Hindlimb muscle (tissue), 1 donor: ENCODE measurements at places on chromosomes 11 and 22.
A peak's percentile ranks its signal among the peaks of the same experiment; 100 is the strongest.

GRCh38 chr11:87600938-87601337 lies 563.2 kb downstream of the TMEM135 start:
- DNase-seq, result no peak

DNA sequence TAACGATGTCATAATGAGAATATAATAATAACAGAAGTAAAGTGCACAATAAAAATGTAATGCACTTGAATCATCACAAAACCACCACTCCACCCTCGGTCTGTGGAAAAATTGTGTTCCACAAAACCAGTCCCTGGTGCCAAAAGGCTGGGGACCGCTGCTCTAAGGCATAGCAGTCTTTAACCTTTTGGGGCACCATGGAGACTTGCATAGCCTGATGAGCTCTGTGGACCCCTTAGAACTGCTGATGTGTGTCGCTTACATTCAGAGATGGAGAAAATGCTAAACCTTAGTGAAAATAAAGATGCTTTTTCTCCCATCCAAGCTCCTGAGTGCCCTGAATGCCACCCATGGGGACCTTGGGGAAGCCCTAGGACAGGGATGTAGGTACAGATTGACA lies 87.6 kb upstream of the SEPTIN5 start:
- no peak for DNase-seq

- peak; percentile 7 for DNase-seq
These were observed 30.0 kb upstream of the MMP7 start for GRCh38 chr11:102560555-102561011.

GRCh38 chr11:50187220-50187619 lies 154.5 kb downstream of the OR4C45 start:
- no peak for DNase-seq

DNA sequence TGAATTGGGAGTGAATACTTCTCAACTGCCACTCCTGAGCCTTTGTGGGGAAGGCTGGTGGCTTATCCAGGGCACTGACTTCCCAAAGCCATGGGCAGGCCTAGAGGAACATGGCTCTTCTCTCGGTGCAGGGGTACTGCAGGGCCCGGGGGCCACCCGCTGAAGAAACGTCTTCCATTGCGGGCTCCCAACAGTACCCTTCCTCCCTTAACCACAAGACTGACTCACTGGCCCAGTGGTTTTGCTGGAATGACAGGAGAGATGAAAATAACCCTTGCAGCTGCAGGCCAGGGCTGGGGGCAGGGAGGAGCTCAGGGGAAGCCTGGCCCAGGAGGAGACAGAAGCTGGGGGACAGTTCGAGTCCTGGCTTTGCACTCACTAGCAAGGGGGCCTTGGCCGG lies 13.5 kb downstream of the TXN2 start:
- no peak for DNase-seq

- no peak for DNase-seq
These were observed 43.0 kb downstream of the THAP12 start for GRCh38 chr11:76337923-76338322.

DNA sequence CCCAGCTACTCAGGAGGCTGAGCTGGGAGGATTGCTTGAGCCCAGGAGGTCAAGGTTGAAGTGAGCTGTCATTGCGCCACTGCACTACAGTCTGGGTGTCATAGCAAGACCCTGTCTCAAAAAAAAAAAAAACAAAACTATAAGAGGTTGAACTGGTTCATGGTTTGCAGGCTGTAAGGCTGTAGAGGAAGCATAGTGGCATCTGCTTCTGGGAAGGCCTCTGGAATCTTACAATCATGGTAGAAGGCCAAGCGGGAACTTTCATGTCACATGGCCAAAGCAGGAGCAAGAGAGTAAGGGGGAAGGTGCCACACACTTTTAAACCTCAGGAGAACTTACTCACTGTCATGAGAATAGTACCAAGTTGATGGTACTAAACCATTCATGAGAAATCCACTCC lies 109.6 kb downstream of the SWAP70 start:
- no peak for DNase-seq

DNA sequence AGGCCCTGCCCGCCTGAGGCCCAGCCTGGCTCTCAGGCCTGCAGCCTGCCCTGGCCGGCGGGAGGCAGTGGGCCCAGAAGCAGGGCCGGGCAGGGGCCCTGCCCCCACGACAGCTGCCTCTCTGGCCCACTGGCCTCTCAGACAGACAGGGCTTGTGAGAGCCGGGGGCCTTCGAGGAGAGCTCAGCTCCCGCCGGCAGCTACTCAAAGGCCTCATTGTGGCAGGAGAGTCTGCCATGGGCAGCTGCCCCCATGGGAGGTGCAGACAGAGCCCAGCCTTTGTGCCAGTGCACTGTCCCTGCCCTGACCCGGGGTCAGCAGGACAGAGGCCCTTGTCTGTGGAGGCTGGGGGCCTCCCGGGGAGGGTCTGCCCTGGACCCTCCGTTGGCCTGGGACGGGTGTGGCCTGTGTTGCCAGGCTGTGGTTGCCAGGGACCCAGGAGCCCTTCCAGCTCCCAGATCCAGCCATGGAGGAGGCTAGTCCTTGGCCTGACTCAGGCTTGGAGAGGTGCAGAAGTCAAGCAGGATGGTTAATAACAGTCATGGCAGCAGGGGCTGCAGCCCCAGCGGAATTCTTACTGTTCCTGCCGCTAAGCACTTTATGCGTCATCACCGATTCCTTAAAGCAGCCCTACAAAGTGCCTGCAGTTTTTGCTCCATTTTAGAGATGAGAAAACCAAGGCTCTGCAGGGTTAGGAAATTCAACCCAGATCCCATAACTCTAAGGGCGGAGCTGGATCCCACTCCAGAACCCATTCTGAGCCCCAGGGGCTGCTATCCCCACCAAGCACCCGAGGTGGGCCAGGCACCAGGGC lies 12.5 kb downstream of the FLRT1 start:
- no peak for DNase-seq

DNA sequence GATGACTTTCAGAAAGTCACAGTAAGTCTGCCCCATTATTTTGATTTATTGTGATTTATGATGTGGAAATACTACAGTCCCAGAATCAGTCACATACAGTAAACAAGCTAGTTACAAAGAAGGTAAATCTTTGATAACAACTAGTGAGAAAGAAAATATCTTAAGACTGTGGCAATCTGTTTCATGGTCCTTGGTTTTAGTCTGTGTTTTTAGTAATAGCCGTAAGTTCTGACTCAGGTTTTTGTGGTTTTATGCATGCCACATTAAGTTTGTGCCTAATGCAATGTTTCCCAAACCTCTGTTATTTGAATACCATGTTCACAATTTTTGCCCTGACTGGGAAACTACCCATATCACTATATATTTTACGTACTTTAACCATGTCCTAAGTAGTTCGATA lies 6.7 kb downstream of the CEP295 start:
- DNase-seq, result no peak

GRCh38 chr11:119764108-119764868 lies 35.3 kb upstream of the NECTIN1 start:
- peak; percentile 48 for DNase-seq

DNA sequence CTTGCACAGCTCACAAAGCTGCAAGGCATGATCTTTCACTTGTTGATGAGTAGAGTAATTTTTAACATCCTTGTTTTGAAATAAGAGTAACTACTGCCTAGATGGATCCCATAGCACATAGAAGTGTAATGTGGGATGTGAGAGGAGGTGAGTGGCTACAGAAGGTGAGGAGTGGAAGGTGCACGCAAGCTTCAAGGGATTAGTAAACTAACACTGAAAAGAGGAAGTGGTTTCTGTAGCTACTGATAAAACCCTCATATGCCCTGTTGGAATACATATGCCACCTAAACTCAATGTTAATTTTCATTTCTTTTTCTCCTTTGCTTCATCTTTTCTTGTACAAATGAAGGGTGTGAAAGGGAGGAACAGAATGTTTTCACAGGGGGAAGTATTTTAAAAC lies 22.0 kb upstream of the CTSC start:
- no peak for DNase-seq

DNA sequence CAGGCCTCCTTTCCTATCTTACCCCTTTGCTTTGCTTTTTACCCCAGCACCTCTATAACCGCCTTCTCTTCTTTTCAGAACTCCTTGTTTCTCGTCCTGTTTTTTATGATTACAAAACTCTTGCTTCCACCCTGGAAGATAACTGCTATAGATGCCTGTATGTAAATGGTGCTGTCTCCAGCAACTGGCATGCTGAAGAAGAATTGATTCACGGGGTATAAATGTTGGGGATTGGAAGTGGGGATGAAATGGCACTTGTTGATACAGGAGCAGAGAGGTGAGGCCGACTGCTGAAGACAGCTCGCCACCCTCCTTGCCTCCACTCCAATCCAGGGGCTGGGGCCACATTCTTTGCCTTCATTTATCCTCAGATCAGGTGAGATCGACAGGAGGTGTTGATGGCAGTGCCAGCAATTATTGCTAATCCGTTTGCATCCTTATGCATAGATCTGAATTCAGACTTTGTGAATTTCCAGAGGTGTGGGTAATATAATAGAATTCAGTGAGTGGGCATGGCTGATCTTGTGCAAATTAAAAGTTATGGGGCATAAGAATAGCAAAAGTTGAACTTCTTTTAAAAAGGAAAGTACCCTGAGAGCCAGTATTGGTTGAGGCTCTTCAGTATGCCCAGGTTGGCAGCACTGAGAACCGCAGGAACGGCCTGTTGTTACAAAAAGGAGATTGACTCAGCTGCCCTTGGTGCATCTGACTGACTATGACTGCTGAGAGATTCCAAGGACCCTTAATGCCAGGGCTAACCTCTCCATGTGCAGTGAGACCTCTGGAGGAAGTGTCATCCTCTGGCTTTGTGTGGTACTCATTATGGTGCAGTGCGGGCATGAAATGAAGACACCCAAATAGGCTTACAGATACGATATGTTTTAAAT lies 5.3 kb downstream of the NEAT1 start:
- DNase-seq, result no peak

- no peak for DNase-seq
These were observed 130.4 kb downstream of the SLC1A2 start for GRCh38 chr11:35288817-35289541.

DNA sequence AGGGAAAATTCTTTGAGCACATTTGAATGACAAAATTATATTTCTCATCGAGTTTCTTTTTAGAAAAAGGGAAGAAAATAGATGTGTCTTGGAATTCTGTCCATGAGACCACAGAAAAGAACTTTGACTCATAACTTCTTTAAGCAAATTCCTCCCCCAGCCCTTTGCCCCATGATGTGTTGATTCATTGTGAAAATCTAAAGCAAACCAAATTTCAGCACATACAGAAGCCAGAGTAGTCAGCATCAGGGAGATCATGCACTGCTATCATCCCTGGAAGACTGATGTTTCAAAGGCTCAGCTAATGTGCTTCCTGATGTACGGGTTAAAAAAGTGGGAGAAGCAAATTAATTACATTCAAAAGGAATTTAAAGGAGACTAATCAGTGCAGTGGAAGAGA lies 159.7 kb downstream of the FAT3 start:
- DNase-seq, result no peak

DNA sequence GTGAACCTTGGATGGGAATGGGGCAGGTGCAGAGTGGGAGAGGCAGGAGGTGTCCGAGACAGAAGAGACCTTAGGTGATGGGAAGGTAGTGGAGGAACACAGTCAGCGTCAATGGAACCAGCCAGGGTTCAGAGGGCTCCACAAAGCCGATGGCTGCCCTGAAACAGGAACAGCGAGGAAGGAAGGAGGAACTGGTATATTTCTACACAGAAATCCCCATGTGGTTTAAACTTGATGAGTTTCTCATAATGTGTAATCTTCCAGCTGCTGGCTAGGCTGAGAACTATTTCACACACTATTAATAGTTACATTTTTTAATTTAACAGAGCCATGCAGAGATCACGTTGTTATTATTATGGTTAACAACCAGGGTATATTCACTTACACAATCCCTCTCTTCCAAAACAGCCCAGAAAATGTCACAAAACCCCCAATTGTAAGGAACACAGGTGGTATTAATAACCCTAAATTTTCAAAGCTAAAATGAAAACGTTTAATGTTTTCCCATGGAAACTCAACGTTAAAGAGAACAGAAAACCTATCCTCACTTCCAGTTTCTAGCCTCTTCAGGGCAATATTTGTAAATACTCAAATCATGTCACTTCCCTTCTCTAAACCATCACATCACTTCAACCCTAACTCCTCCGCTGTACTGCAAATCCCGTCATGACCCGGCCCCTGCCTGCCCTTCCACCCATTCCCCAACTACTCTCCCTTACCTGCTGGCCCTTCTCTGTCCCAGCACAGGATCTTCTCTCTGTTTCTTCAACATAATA lies 74.5 kb upstream of the ARFGAP3 start:
- no peak for DNase-seq

DNA sequence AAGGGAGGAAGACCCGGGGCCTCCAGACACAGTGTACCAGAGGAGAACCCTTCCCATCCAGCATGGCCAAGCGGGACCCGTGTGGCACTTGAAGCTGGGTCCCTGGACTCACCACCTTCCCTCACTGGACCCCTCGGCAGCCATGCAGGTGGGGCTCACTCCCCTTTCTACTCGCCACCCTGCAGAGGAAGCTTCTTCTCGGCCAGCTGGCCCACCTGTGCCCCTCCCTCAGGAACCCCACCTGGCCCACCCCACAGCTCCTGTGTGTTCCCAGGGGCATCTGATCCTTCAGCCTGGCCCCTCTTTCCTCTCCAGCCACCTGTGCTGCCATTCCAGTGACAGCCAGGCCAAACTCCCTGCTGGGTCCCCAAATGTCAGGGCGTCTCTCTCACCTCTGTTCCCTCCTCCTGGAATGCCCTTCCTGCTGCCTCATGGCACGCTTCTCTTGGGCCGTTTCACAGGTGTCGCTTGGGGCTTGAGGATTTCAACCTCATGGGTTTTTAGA lies 38.0 kb downstream of the IGF2 start:
- no peak for DNase-seq

GRCh38 chr11:76096552-76096951 lies 109.8 kb downstream of the WNT11 start:
- no peak for DNase-seq

DNA sequence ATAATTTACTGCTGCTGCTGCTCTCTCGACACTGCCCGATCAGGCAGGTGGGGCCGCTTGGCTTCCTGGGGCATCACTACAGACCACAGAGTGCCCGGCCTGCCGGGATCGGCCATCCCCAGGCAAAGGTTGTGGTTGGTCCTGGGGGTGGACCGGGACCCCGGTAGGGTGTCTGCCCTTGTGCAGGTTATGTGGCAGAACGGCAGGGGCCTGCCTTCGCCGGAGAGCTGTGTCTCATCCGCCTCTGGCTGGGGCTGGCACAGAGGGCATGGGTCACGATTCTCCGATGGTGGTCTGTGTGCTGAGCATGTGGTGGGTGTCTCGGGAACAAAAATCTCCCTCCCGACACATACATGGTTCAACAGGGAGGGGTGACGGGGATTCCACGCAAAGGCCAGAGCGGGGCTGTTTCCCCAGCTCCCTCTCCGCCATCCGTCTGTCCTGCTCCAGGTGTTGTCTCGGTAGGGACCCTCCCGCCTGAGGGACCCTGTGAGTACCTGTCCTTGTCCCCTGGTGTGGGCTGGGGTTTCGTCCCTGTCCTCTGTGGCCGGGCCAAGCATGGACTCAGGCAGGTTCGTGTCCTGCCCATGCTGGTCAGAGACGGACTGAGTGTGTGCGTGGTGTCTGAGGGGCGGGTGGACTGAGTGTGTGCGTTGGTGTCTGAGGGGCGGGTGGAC lies 7.8 kb downstream of the GRAMD4 start:
- DNase-seq, result no peak
